ENCODE measurements at places on chromosomes 5 and 9.

GRCh38 chr5:130025511-130025910 is 121.2 kb downstream of the CHSY3 start:
- DNase-seq: no peak

- peak; percentile 82 for DNase-seq
These were observed at the start of gene SEMA4D for GRCh38 chr9:89497978-89498851. TSS of gene SEMA4D (minus strand) at chr9:89498113. CDS start at chr9:89405456, 92,657 bp downstream.

GRCh38 chr5:141488591-141489561 is at the start of gene PCDHGC5:
TSS of gene PCDHGC5 (plus strand) at chr5:141489081. CDS start at chr5:141489241, 160 bp downstream.
- DNase-seq: no peak

- DNase-seq: no peak
These were observed 97.2 kb upstream of the SPIN1 start for GRCh38 chr9:88291056-88291455.
